Muscle of arm (tissue), 14 donors: ENCODE measurements at places on chromosomes 5 and 9. TPM values are rescaled to one million over a fixed set of nuclear protein-coding genes. Genes with fewer than 3 reads are reported as not detected.

CDO1 gene
- 24.7 TPM for polyA plus RNA-seq

TMC1 gene
- 1.3 TPM for polyA plus RNA-seq

BHMT2 gene
- 7.1 TPM for polyA plus RNA-seq

HAVCR2 gene
- 2.3 TPM for polyA plus RNA-seq

ATOX1 gene
- 63.4 TPM for polyA plus RNA-seq

- no peak for DNase-seq
Observed at GRCh38 chr9:20340511-20340861, 281.8 kb downstream of the MLLT3 start.

DNA sequence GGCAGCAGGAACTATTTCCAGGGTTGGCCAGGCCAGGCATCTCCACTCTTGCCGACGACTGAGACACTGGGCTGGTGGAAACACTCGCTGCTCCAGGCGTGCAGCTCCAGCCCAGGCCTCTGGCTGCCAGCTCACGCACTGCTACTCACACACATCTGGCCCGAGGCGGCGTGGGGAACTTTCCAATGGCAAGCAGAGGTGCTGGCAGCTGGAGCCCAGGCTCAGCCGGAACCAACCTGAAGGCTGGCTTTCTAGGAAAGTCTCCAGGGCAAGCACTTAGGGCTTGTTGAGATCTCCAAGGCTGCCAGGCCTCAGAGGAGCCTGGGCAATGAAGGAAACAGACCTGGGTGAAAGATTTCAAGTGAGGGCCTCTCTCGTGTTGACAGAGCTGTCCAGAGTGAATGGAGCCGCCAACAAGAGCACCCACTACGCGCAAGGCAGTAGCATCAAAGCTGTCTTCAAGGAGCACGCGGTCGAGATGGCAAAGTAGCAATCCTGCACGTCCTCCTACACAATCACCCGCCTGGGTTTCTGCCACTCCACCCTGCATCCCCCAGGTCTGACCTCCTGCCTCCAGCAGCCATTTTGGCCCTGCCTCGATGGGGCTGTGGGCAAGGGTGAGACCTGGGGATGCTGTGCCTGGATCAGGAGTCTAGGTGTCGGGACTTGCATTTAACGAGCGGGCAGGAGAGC, 14.4 kb downstream of the SH3PXD2B start:
- DNase-seq = peak; percentile 70

- DNase-seq = no peak
Observed at GRCh38 chr5:7474821-7475403, 79.0 kb downstream of the ADCY2 start.

- DNase-seq = no peak
Observed at GRCh38 chr9:90288275-90288639, 354.4 kb downstream of the DIRAS2 start.

DNA sequence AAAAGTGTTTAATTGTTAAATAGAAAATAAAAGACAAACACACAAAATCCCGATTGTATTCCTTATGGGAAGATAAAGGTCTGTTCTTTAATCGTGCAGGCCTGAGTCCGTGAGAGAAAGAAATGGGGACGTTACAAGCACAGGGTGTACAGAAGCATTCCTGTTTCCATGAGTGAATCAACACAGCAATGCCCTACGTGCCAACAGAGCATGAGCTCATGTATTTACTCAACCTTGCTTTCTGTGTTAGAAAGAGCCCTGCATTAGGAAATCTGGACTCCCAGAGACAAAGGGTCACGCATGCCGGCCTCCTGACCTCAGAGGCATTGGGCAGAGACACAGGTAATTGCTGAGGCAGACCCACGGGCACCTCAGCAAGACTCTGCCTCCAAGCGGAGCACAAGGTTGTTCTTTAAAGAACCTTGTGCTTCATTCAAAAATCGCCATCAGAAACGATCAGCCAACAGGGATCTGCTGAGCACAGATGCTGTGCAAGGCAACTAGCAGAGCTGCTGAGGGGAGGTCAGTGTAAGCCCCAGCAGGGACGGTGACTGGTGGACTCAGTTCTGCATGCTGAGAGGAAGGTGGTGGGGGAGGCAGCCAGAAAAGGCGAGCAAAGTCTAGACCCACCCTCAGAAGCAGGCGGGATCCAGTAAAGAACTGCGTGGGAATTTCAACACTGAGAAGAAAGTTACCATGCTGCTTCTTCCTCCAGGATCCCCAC, 101.0 kb downstream of the TLE1 start:
- DNase-seq = no peak

DNA sequence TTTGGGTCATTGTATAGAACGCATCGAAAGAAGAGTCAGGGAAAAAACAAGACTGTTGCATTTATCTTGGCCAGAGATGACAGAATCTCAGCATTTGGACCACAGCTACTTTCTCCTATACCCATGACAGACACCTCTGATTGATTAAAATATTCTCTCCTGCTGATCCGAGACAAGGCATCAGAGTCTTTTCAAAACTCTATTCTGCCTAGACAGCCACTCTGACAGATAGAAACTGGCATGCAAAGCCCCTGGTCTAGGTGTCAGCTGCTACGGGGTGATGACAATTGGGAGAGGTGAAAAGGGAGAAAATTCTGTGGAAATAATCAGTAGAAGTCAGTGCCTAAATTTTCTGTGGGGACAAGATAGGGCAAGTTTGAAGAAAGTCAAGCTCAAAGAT, 152.2 kb downstream of the PIK3R1 start:
- no peak for DNase-seq

- DNase-seq = no peak
Observed at GRCh38 chr9:135370411-135371375, 108.9 kb upstream of the PPP1R26 start.
